Fibroblast of the aortic adventitia (primary cell): ENCODE measurements at places on chromosomes 6 and 20. TPM values are rescaled to one million over a fixed set of nuclear protein-coding genes. Genes with fewer than 3 reads are reported as not detected.

Gene LTV1
- total RNA-seq: 23.0 and 46.4 TPM in 2 replicates

Gene ACSS1
- total RNA-seq: 0.99 and 2.5 TPM in 2 replicates

Gene CRISP2
- not detected in 2 replicates for total RNA-seq

Gene STK38
- total RNA-seq: 34.3 and 47.7 TPM in 2 replicates

Gene SPTLC3
- total RNA-seq: 6.8 and 30.6 TPM in 2 replicates

Gene DACT2
- 0.27 and 0.98 TPM in 2 replicates for total RNA-seq

Gene C4B
- 4.1 and 19.4 TPM in 2 replicates for total RNA-seq

Gene PRSS35
- total RNA-seq: 3.5 and 4.7 TPM in 2 replicates

Gene EDN3
- total RNA-seq: not detected in 2 replicates

Gene SLC17A2
- total RNA-seq: 0.09 TPM in 1 of 2 replicates, not detected in the other

Gene COL12A1
- total RNA-seq: 139 and 342 TPM in 2 replicates

Gene PPP1R14C
- 2.1 TPM in 1 of 2 replicates, not detected in the other for total RNA-seq
